Activated CD8-positive, alpha-beta T cell treated with anti-CD3 and anti-CD28 coated beads, Interleukin-2, amount 10 ng/mL, durations not matched to agents 7 days and 5 days (primary cell): ENCODE measurements at places on chromosomes 7 and 10. TPM values are rescaled to one million over a fixed set of nuclear protein-coding genes. Genes with fewer than 3 reads are reported as not detected.
A peak's percentile ranks its signal among the peaks of the same experiment; 100 is the strongest.

DNA sequence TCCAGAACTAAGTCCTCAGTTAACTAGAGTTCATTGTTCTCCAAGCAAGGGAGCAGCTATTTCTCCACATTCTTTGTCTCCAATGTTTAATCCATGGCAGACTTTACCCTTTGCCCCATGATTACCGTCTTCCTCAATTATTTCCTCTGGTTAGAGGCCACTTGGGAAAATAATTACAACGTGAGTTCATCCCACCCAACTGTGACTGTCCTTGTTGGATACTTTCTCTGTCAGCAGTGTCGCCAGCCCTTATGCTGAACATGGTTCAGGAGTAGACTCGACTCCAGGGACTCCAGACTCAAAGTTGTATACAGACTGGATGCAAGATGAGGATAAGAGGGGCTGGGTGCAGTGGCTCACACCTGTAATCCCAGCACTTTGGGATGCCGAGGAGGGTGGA is 17.1 kb upstream of the SEPHS1 start:
- DNase-seq = no peak

- DNase-seq = no peak
Measured at GRCh38 chr7:100546926-100547800, 8.2 kb downstream of the AGFG2 start.

DNA sequence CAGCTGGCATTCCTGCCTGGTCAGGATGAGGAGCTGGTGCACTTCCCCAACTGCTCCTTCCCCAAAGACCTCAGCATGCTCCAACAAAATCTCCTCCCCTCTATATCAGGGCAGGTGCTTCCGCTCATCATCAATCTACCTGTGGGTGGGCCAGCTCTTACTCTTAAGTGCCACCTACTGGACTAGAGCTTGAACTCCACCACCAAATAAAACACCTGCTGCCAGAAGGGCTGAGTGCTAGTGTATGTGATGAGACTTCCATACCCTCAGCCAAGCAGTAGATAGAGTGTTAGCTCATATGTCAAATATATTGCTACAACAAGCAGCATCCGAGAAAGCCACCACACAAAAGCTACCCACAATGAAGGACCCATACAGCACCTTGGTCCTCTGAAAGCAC is 264.3 kb downstream of the RNLS start:
- DNase-seq = no peak

CUZD1 gene
- total RNA-seq = 3.1 TPM

GRCh38 chr10:121828045-121828444 is 99.8 kb downstream of the ATE1 start:
- DNase-seq = no peak

DNA sequence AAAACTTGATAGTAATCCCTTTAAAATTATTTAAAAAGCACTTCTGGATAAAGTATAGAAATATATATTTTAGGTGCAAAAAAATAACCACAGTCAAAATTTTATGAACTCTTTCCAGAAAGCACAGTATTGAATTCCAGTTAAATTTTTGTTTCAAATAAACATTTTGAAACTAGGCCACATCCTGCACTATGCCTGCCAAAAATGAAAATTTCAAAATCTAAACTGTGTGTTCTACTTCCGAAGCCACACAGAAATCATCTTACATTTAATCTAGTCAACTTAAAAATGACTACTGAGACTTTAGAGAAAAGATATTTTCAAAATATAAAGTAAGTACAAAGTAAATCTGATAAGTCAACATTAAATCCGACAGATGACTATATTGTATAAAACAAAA is 50.0 kb downstream of the MAGI2 start:
- no peak for DNase-seq

STRIP2 gene
- 6.6 TPM for total RNA-seq

- no peak for DNase-seq
Measured at GRCh38 chr10:125607689-125608290, 75.2 kb downstream of the TEX36 start.

GRCh38 chr7:5661942-5662341 is 119.5 kb downstream of the RNF216 start:
- peak; percentile 34 for DNase-seq

DNA sequence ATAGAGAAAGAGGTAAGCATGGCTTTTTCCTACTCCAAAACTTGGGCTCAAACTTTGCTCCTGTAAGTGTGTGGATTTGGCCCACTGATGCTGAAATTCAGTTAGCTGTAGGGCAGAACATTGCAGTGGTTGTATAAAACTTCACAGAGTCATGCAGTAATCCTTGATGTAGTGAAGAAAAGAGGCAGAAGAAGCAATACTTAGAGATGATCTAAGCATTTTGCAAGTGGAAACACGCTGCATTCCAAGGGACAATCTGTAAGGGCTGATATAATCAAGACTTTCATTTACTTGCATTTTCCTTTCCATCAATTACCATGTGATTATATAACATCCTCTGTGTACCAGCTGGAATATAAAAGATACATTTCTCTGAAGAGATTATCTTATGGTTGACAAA is 338.8 kb downstream of the DNAJB9 start:
- DNase-seq = no peak

- no peak for DNase-seq
Measured at GRCh38 chr7:44388089-44388970, 62.9 kb upstream of the CAMK2B start.

DNA sequence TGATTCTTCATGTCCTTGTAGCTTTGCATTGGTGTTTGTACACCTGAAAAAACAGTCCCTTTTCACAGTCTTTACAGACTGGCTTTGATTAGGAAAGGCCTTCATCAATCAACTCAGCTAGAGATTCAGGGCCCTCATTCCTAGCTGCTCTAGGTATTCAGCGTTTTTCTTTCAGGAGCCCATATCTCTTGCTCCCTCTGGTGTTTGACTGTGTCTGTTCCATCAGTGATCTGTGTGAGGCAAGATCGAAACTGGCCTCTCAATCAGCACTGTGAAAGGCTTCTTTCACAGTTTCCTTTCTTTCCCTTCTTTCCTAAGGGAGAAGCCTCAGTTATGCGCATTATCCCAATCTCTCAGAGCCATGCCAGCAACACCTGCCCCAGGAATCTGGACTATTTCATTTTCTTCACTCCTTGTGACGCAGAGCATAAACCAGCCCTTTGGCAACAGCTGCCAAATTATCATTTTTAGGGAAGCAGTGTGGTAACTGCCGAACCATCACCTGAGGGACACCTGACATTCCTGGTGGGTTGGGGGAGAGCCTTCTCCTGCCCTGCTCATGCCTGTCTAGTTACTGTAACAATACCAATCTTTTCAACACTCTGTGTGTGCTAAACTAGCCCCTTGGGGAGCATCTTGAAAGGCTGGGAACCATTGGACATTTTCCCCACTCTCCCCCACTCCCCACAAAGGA is 75.7 kb upstream of the CCDC71L start:
- DNase-seq = peak; percentile 64

TRIM73 gene
- 8.2 TPM for total RNA-seq

- DNase-seq = peak; percentile 64
Measured at GRCh38 chr10:30736685-30737232, 107.2 kb upstream of the LYZL2 start.

- DNase-seq = no peak
Measured at GRCh38 chr10:121326905-121327304, 271.3 kb downstream of the FGFR2 start.

VAX1 gene
- total RNA-seq = not detected

DNA sequence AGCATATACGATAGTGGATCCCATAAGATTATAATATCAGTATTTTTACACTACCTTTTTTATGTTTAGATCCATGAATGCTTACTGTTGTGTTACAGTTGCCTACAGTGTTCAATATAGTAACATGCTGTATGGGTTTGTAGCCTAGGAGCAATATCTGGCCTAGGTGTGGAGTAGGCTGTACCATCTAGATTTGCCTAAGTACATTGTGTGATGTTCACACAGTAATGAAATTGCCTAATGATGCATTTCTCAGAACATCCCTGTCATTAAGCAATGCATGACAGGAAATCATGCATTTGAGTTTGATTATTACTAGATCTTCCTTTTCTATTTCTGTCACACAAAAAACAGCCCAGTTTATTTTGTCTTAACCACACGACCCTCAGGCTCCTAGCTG is 14.5 kb downstream of the CBX3 start:
- DNase-seq = no peak

DNA sequence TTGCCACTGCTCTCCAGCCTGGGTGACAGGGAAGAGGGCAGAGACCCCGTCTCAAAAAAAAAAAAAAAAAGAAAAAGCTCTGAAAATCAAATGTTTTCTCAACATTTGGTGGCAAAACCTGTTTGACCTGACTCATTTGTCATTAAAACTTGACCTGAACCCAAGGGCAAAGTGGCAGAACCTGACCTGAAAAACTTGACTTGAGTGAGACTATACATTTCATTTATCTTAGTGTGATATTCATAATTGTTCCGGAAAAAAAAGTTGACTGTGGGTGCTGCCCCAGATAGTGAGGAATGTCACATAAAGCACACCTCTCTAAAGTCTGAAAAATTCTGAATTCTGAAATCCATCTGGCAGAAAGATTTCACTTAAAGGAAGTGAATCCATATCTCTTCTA is 2.3 kb upstream of the TAX1BP1 start:
- DNase-seq = no peak

GRCh38 chr7:68805159-68805558 is 793.1 kb upstream of the AUTS2 start:
- no peak for DNase-seq

GRCh38 chr7:128361411-128362379 is at the start of gene PRRT4:
PRRT4 (minus strand) TSS chr7:128361690.
- DNase-seq = peak; percentile 43

DNA sequence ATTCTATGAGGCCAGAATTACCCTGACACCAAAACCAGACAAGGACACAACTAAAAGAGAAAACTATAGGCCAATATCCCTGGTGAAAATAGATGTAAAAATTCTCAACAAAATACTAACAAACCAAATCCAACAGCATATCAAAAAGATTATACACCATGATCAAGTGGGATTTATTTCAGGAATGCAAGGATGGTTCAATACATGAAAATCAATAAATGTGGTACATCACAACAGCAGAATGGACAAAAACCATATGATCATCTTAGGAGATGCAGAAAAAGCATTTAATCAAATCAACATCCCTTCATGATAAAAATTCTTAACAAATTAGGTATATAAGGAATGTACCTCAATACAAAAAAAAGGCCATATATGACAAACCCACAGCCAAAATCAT is 5.6 kb upstream of the SCART1 start:
- DNase-seq = no peak

DPYSL4 gene
- total RNA-seq = 1.2 TPM

TCERG1L gene
- 0.08 TPM for total RNA-seq

KIAA1217 gene
- not detected for total RNA-seq

PNLIPRP1 gene
- not detected for total RNA-seq

GRCh38 chr7:108030516-108030915 is 27.6 kb upstream of the LAMB1 start:
- no peak for DNase-seq

DNA sequence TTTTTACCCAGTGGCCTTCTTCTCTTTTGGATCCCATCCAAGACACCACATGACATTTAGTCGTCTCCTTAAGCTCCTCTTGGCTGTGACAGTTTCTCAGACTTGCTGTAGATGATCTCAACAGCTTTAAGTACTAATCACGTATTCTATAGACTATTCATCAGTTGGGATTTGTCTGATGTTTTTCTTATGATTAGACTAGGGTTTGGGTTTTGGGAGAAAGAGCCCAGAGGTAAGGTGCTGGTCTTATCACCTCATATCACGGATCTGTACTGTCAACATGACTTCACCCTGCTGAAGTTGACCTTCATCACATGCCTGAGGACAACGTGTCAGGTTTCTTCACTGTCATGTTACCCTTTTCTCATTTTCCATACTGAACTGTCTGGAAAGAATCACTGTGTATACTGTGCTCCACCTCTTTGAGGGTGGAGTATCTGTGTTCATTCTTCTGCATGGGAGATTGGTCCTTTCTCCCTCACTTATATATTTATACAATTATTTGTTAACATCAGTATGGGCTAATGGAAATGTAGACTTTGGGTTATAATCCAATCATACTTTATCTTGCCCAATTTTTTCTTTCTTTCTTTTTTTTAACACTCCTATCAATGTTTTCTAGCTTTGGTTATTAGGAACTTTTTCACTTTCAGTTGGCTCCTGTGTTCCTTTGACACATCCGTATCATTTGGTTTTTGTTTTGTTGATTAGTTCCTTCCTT is 6.4 kb upstream of the HKDC1 start:
- no peak for DNase-seq

GRCh38 chr7:80307227-80307856 is 172.7 kb downstream of the GNAI1 start:
- DNase-seq = no peak

- DNase-seq = no peak
Measured at GRCh38 chr10:75407713-75408508, 6.3 kb upstream of the ZNF503 start.

DNA sequence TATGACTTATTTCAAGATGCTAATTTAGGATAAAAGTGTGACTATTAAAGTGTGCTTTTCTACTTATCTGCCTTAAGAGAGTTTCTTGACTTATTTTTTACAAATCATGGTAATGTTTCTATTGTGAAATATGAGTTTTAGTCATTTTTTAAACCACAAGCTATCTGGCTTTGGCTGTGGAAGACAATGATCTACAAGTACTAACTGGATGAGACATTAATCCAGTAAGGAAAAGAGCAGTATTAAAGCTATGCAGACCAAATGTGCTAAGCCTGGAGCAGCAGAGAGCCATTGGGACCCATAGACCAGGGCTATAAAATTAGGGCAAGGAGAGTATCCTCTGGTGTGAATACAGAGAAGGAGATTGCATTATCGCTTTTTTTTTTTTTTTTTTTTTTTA is 92.4 kb downstream of the SEMA3A start:
- DNase-seq = no peak

- no peak for DNase-seq
Measured at GRCh38 chr7:36047091-36047658, 105.9 kb upstream of the EEPD1 start.

- no peak for DNase-seq
Measured at GRCh38 chr7:30251708-30252329, 32.6 kb upstream of the ZNRF2 start.

GJD4 gene
- total RNA-seq = not detected

LIPM gene
- not detected for total RNA-seq
